ENCODE measurements at places on chromosomes 5 and 9.

DNA sequence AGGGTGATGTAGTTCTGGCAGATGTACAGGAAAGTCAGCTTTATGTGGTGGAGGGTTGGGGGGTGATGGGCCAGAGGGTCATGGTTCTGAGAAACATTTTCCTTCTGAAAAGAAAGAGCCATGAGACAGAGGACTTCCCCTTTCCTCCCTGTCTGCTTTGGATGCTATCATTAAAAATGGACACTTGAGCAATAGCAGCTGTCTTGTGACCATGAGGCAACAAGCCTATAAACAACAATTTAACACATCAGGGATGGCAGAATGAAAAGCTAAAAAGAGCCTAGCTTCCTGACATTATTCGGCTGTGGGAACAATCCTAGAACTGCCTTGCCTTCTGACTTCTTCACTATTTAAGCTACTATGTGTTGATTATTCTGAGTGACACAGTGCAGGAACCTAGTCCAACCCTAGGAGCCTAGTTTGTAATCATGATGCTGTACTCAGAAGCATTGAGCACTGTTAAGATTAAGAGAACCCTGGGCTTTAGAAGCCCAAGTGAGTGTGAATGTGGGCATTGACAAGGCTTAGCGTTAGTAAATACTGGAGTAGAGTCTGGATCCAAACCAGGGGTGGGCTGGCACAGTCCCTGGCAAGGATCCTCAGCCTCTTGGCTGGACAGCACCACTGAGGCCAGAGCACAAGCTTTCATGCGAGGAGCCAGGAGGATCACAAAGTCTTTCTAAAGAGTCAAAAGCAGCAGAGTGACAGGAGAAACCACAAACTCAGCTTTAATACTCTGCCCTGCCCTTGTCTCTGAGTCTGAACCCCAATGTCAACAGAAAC is 178.5 kb upstream of the EGFLAM start:
- no peak for DNase-seq

DNA sequence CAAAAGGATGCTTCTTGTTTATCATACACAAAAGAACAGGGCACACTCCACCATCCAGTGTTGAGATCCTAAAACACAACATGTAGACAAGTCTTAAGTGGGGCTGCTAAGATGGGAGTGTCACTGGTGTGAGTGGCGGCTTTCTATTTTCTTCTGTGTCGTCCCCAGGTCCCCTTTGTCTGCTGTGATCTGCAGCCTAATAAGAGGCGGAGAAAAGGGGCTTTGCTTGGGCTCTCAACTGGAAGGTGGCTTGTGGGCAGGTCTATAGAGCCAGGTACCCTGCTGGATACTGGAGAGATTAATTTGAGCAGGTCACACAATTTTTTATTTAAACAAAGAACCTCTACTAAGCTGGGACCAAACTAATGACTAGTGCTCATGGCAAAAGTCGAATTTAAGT is 126.1 kb upstream of the SAP30L start:
- DNase-seq: no peak

GRCh38 chr5:15694696-15695214 is 194.8 kb downstream of the FBXL7 start:
- DNase-seq: no peak

DNA sequence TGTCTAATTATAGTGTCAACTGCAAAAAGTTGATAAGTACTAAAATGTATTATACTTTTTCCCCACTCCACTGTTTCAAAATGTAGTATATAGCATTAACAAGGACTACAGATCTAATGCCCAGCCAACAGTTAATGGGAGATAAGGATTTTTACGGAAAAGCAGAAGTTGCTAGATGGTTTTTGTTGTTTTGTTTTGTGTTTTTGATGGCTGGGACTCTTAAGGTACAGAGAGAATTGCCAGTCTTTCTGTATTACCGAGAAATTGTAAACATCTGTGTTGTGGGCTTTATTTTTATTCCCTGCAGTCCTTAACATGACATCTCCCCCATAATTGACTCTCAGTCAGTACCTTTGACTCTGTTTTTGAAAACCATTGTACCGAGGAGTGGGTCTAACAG is 44.0 kb downstream of the TRIO start:
- no peak for DNase-seq

DNA sequence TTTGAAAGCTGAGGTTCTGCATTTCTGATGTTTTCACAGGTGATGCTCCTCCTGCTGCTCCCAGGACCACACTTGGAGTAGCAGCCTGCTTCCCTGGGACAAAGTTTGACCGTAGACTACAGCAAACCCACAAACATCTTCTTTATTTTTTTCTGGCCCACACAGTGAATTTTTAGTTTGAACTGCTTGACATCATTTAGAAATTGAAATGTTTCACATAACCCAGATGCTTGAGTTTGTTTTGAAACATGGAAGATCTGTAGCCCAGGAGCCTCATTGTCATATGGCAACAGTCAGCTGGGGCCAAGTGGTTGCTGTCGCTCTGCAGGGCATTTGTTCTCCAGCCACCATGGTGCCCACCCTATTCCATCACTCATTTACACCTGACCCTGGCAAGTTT is 8.4 kb downstream of the SH3TC2 start:
- DNase-seq: no peak

DNA sequence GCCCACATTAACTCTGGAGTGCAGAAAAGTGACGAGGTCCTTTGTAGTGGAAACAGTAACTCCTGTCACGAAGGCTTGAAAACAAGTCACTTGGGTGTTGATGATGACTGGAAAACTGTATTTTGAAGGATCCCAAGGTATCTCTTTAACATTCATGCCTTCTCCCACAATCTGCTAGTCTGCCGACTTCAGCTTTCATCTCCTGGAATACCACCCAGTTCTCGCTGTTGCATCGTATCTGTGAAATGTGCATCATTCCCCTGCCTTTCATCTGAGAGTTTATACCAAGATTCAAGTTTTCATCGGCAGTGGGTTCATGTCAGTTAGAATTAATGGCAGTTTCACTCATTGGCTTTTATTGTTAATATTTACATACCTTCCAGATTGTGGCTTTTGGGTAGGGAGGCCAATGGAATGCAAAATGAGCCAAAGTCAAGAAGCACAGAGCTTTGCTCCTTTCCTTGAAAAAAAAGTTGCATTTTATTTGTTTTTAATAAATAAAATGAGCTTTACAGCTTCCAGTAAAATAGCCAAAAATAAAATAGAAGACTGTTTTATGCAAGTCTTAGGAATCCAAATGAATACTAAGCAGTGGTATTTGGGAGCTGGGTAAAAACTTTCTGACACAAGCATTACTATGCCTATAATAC is 575.2 kb upstream of the WWC1 start:
- no peak for DNase-seq

GRCh38 chr5:23089286-23089685 is 236.1 kb upstream of the CDH12 start:
- DNase-seq: no peak

- DNase-seq: no peak
Measured at GRCh38 chr9:75063556-75064305, 24.2 kb downstream of the NMRK1 start.

DNA sequence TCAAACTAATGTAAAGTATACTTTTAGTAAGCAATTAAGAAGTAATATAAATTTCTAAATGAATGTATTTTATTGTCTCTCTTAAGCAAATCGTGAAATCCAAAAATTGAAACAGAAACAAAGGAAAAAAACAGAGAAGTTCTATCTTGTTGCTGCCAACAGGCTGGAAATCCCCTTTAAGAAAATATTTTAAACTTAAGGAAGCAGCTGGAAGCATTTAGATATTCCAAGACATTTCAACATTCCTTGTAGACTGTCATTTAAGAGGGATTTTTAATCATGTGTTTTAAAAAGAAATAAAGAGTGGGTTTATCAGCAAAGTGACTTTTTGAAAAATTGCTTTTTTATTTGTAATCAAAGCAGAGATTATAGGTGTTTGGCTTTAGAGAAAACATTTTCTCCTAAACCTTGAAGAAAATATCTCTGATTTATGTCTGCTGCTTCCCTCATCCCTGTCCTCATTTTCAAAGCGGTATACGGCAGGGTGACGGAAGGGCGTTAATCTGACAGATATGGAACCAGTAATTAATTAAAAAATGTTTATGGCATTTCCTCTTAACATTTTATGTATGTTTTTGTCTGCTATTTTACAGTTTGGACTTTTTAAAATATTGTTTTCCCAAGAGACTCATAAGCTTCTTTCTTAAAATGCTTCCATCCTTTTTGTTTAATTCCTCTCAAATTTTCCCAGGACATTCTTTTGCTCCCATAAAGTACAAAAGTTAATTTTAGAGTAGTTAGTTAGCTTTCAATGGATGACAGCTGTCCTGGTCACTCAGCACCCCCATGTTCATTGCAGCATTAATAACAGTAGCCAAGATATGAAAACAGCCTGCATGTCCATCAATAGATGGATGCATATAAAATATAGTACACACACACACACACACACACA is 245.6 kb downstream of the LURAP1L start:
- DNase-seq: no peak

- DNase-seq: no peak
Measured at GRCh38 chr9:87796196-87796595, 70.3 kb downstream of the CTSL start.

DNA sequence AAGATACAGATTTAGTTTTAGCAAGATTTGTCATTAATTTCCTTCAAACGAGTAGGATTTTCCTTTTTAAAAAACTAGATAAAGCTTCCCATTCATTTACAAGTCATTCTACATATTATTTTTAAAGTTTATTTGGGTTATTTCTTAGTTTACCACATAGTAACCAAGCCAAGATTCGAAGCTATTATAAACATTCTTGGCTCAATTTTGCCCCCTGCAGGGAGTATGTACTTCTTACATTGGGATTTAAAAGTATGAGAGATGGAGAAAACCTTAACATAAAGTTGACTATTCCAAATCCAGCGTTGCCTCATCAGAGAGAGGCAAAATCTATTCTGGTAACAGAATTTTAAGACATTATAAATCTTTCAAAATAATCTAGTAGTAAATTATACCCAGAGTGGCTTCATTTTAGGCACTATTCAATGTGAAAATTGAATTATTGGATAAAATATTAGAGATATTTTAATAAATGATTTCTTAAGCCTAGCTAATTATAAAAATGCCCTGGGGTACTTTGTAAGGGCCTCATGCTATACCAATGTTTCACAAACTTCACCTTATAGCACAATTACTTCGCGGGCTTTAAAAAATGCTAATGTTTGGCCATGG is 39.1 kb downstream of the FBN2 start:
- no peak for DNase-seq

- no peak for DNase-seq
Measured at GRCh38 chr9:30771760-30772159, 1612.7 kb upstream of the ACO1 start.

DNA sequence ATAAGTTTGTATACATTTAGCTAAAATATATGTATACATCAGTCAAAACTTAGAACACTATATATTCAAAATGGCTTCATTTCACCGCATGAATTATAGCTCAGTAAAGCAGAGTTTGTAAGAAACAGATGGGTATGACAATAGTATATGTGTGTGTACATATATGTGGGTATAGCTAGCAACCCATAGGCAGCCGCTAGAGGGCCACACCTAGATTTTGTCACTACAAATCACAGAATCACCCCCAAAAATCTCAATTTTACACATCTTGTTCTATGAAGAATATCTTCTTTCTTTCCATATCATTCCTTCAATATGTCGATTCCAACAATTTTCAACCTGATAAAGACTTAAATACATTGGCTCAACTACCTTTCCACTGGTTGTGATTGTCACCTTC is 357.8 kb upstream of the CCNG1 start:
- no peak for DNase-seq

DNA sequence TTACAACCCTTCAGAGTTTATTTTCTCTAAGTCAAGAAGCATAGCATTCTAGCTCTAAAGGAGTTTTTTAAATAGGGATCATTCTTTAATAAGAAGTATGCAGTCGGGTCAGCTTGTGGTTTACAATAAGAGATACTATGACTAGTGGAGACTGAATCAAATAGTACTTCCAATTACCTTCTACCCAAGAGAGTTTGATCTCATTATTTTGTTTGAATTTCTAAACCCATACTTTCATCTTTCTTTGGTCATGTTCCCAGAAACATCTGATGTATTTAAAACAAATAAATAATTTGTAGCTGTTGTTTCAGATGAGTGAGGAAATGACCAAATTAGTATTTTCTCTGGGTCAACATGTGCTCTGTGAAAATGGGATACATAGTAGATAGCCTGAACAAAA is 160.2 kb upstream of the CDH6 start:
- no peak for DNase-seq

DNA sequence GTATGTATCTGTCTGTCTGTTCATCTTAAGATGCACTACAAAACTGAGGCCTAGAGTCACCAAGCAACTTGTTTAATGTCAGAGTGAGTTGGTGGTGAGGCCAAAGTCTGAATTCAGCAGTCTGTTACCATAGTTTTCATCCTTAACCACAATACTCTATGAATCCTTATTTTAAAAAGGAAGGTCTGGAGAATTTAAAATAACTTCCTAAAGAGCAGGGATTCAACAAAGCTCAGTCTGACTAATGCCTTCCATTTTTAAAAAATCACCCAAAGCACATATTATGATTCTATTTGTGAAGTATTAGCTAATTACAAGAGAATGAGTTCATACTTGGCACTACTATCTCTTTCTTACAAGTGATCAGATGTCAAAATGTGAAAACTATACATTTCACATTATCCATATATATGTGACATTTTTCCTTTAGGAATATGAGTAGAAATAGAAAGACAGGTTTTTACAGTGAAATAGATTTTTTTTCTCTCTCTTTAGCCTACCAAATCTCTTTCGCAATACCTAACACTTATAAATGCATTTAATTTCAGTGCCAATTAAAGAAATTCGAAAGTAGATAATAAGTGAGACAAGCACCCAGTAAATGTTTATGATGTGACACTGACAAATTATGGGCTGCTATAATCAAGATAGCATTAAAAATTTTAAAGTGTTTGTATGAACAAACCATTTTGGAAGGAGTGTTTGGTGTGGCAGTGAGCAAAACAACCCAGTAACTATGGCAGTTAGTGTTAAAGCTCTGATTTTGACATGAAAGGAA is 102.3 kb upstream of the CDKN2B start:
- no peak for DNase-seq

DNA sequence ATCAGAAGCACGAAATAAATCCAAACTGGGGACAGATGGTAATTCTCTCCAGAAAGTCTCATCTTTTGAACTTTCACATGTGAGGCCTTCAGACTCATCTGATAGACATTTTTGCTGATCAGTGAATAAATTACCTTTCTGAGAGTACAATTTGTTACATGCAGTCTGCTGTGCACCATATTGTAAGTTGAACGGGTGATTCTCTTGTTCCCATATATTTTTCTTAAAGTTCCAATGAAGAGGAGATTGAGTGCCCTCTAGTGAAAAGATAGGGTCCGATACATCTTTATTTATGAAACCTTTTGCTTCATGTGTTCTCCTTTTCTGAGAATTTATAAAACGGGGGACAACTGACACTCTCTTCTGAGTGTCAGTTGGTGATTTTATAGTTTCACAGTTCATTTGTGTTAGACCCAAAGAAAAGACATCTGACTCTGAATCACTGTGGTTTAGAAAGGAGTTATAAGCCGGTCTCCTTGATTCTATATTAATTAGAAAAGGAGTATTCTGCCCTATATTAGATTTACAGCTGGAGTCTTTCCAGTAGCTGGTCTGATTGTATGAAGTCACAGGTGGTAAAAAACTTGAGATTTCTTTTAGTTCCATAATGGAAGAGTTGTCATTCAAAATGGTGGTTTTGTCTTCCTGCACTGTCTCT is 30.4 kb downstream of the GNG10 start:
- no peak for DNase-seq

All from T-helper 1 cell (primary cell).